ENCODE measurements at places on chromosomes 4 and X.

GRCh38 chrX:132615391-132616131 is 126.7 kb upstream of the MBNL3 start:
- DNase-seq: no peak

GRCh38 chrX:125436855-125437254 is 117.2 kb downstream of the TEX13C start:
- DNase-seq: no peak

GRCh38 chrX:1491851-1492349 is 39.2 kb upstream of the ASMTL start:
- DNase-seq: no peak

GRCh38 chr4:35399912-35400311 is 844.4 kb downstream of the ARAP2 start:
- no peak for DNase-seq

DNA sequence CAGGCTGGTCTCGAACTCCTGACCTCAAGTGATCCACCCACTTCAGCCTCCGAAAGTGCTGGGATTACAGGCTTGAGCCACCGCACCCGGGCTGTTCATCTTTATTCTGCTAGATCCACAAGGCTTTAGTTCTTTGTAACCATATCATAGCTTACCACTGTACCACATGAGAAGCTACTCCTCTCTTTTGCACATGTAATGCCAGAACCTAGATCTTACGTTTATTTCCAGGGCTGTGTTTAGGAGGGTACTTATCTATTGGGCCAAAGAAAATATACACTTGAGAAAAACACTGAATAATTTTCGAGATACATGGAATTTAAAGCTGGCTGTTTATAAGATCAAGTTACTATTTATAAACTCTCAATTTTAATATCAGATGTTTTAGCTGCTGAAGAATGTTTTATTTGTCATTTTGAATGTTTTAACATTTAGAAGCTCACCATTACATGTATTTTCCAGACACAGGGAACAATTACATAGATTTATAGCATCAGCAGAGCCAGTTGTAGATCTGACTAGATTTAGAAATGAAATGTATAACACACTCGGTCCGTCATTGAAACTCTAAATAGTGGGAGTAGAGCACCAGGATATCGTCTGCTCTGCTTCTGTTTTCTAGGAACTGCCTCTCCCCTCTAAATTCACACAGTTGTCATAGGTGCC is 155.3 kb upstream of the HAND2 start:
- no peak for DNase-seq

- no peak for DNase-seq
Measured at GRCh38 chrX:122475306-122475705, 708.8 kb upstream of the GRIA3 start.

DNA sequence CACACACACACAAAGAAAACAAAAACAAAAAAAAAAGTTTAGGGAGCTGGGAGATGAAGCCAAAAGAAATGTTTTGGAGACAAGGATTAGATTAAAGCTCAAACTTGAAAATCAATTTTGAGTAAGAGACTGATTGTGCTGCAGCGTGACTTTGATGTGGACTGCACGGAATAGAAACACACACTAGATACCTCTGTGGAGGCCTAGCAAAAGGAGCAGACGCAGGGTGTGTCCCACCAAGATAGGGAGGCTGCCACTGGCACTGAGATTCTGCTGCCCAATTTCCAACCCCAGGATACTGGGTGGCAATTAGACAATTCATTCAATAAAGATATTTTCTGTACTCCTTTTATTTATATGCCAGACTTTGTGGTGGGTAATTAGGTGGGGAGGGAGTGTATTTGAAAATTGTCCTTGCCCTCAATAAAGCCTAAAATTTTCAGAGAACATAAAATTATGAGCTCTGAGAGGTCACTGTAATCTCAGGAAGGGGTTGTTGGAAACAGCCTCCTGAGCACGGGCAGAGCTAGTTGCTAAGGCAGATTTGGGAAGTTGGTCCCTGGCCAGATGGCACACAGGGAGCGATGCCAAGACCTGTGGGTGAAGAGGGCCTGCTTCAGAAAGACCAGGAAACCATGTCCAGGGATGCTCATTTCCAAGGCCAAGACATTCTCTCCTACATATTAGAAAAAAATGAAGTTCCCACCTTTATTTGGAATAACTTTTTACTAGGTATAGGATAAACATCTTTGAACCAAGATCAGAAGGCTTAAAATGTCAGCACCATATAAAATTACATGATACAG is 1.9 kb upstream of the PPP3CA start:
- DNase-seq: no peak

GRCh38 chr4:24559032-24559821 is 25.1 kb downstream of the DHX15 start:
- no peak for DNase-seq

- DNase-seq: no peak
Measured at GRCh38 chr4:75821216-75821615, 81.0 kb downstream of the PPEF2 start.

- DNase-seq: no peak
Measured at GRCh38 chr4:14671146-14671545, 331.1 kb upstream of the CPEB2 start.

GRCh38 chr4:145825255-145825654 is 113.4 kb downstream of the ZNF827 start:
- no peak for DNase-seq

DNA sequence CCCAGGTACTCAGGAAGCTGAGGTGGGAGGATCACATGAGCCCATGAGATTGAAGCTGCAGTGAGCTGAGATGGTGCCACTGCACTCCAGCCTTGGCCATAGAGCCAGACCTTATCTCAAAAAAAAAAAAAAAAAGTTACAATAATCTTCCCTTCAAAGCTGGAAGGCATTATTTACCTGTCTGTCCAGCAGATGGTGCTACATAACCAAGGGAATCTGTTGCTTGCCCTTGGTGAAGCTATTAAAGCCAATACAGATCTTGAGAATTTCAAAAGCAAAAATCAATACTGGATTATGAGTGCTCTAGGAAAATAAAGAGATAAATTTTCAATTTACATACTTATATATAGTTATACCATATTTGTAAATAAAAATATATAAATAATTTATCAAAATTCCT is 25.9 kb downstream of the PKD2 start:
- peak; percentile 38 for DNase-seq

- DNase-seq: no peak
Measured at GRCh38 chr4:26431461-26432180, 58.7 kb downstream of the CCKAR start.

DNA sequence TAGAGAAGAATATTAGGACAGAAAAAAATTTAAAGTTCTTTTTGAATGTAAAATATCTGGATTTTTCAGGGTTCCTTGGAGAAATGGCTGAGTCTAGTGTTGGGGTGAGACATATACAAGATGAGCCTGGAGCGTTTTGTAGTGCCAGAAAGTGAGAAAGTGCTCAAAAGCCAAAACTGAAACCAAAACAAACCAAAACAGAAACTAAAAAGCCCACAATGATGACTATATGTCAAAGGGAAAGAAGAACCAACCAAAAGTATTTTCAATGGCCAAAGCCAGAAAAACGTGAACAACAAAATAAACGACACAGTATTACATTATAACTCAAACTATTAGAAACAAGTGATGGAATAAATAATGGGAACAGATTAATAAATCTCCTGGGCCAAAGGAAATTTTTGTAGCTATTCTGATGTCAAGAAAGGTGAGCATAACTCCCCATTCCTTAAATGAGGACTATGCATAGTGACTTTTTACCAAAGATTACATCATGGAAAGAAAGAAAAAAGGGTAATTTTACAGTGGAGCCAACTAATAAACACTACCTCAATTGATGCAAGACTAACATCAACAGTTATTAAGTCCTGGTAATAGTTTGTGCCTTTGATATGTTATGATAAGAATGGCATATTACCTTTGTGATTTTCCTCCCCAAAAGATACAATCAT is 1137.6 kb downstream of the C4orf33 start:
- DNase-seq: no peak

- DNase-seq: no peak
Measured at GRCh38 chr4:36712013-36712412, 430.6 kb downstream of the DTHD1 start.

DNA sequence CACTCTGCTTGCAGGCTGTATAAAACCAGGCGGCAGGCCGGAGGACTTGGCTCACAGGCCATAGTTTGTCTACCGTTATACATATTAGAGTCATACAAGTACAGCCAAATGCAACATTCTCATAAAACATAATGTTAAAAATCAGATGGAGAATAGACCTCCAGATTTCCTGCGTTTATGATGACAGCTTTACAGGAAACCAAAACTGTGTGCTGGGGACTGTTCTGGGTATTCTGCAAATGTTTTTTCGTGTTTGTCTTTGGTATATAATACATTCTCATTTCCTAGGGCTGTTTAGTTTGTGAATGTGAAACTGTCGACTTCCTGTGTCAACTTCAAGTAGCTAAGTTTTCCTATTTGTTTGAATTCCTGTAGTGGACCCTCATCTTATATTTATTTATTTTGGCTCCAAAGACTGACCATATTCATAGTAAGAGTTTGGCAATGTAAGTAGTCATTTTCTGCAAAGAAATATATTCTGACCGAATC is 79.5 kb upstream of the FAM9C start:
- DNase-seq: no peak

- DNase-seq: no peak
Measured at GRCh38 chr4:141395246-141395830, 174.6 kb downstream of the ZNF330 start.

DNA sequence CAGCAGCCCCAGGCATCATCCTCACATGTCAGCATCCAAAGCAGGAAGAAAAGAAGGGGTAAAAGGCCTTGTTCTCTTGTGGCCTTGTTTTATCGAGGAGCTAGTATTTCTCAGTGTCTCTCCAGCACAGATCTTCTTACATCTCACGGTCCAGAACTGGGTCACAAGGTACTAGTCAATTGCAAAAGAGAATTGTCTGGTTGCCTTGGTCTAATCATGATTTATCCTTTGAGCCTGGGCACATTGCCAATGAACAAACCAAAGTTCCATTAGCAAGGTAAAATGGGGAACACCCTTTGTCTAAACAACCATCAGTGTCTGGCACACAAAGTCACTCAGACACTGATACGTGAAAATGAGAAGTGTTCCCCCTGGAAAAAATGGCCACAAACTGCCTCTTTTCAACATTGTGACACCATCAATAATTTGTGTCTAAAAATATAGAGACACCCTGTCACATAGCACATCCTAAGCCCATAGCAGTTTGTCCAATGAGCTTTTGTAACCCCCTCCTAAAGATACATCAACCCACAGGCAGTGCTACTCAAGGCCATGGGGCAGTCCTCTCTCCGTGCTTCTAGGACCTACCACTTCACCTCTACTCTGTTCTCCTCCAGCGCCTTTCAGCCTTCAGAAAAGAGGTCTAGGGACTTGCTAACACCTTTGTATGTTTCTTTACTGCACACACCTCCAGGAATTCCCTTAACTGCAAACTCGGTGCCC is 534.4 kb downstream of the MID1IP1 start:
- no peak for DNase-seq

GRCh38 chrX:132001127-132001526 is 22.0 kb upstream of the STK26 start:
- no peak for DNase-seq

GRCh38 chr4:3391422-3391821 is 50.3 kb upstream of the HGFAC start:
- DNase-seq: no peak

DNA sequence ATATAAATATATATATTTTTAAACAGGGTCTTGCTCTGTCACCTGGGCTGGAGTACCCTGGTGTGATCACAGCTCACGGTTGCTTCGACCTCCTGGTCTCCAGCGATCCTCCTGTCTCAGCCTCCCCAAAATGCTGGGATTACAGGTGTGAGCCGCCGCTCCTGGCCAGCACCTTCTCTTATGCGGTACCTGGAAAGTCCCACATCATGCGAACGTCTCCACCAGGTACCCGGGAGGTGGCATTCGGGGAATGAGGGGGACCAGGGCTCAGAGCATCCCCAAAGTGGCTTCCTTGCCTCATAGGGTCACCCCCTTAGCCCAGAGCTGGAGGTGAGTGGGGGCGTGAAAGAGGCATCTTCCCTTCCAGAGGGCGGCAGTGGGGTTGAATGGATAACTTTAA is 84.0 kb upstream of the PPP2R3B start:
- no peak for DNase-seq

DNA sequence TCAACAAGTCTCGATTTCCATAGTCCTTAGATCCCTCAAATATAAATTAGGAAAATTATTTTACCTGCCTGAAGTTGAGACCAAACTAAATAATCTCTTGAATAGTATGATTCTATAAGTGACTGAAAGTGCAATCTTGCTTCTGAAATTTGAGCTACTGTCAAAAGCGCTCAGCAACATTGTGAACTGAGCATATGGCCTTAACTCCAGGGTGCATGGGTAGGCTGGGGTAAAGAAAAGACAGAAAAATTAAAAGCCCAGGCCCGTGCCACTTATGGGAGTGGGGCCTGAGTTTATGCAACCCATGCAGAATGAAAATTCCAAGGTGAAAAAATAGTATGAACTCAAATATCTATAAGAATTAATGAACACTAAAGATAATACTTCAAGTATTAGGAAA is 9.8 kb downstream of the PGRMC2 start:
- no peak for DNase-seq

GRCh38 chr4:99729186-99729585 is 71.6 kb upstream of the C4orf54 start:
- DNase-seq: no peak

- DNase-seq: no peak
Measured at GRCh38 chr4:89868276-89868675, 26.4 kb upstream of the MMRN1 start.

DNA sequence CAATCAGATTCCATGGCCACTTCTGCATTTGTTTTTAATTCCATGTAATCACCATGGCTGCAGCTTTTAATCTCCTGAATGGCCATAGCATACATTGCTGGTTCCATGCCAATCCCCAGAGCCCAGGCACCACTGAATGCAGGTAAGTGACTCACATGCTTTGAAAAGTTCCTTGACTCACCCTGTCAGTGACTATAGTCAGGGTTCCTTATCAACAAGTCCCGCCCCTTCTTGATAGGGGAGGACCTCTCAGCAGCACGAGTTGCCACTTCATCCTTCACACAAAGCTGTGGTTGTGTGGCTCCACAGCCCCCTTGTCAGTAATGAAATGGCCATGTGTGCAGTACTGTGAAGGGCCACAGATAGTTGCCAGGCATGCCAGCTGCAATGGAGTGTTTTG is 516.6 kb downstream of the PPARGC1A start:
- peak; percentile 3 for DNase-seq

GRCh38 chr4:5517372-5517771 is 191.0 kb downstream of the EVC2 start:
- no peak for DNase-seq

- no peak for DNase-seq
Measured at GRCh38 chr4:124484008-124484407, 228.5 kb downstream of the ANKRD50 start.

DNA sequence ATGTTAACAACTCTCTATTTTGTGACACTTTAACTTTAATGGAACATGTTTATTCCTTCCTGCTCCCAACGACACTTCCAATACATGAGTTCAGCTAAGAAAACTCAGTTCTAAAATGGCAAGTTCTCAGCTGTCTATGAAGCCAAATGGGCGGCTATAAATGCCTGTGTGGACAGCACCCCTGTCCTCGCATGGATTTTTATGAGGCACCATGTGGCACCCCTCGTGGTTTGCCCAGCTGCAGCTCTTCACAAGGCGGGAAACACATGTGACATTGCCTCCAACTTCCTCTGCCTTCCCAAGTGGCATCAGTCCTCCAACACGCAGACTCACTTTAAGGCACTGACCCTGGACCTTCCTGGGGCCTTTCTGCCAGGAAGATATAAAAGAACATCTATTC is 48.0 kb downstream of the SH3RF1 start:
- DNase-seq: no peak

- DNase-seq: no peak
Measured at GRCh38 chrX:129523079-129523911, at the start of gene SMARCA1. SMARCA1 (minus strand) TSS chrX:129523490; CDS start chrX:129523370, 120 bp downstream.

Data from SW 1271 (cell line).